ENCODE measurements at places on chromosomes 7 and 10.

DNA sequence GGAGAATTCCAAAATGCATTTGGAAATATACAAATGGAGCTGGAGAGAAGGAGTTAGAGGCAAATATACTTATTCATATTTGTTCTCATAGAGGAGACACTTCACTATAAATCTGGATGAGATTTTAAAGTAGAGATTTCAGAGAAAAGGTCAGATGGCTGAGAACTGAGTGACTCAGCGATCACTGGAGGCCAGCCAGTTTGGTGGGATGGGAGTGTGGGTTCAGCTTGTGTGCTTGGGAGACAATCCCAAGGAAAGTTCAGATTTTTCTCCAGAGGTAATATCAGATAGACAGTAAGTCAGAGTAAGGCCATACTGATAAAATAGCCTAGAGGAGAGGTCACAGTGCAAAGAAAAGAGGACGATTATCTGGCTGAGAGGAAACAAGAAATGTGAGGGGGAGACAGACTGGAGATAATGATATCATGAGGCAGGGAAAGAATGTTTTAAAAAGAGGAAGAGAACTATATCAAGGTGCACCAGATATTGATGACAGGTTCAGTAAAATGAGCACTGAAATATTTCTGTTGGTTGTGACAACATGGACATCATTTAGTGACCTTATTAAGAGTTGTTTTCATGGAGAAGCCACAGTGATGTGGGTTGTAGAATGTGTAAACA is 67.0 kb downstream of the MDFIC start:
- DNase-seq = peak; percentile 53

GRCh38 chr10:114448897-114449296 is 44.6 kb upstream of the AFAP1L2 start:
- DNase-seq = no peak

DNA sequence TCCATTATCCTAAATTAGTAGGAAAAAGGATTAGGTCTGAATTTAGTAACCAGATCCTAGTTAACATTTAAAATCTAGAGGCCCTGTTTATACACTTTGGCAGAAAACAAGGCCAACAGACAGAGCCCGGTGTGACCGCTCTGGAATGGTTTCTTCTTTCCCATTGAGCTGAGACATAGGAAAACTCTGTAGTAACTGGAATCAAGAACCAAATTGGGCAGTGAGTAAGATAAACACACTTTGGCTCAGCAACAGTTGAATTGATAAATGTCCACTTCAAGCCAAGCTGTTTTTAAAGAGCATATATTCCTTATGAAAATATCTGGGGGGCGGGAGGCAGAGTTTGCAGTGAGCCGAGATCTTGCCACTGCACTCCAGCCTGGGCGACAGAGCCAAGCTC is 343.7 kb upstream of the SEMA3A start:
- DNase-seq = no peak

GRCh38 chr10:27564398-27564797 is 60.3 kb downstream of the RAB18 start:
- DNase-seq = no peak

DNA sequence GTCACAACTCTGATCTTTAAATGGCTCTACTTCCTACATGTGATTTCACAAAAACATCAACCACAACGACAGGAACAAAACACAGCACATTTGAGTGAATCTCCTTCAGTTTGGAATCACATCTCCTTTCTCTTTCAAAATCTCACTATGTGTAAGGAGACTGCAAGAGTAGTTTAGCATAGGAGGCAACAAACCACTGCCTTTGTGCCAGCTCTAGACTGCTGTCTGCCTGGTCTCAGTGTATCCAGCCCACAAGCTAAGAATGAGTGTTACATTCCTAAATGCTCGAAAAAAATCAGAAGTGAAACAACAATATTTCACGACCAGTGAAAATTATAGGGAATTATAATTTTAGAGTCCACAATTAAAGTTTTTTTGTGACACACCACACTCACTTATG is 217.0 kb upstream of the STEAP4 start:
- DNase-seq = no peak

- peak; percentile 57 for DNase-seq
Observed at GRCh38 chr7:111516612-111517011, 45.7 kb downstream of the IMMP2L start.

DNA sequence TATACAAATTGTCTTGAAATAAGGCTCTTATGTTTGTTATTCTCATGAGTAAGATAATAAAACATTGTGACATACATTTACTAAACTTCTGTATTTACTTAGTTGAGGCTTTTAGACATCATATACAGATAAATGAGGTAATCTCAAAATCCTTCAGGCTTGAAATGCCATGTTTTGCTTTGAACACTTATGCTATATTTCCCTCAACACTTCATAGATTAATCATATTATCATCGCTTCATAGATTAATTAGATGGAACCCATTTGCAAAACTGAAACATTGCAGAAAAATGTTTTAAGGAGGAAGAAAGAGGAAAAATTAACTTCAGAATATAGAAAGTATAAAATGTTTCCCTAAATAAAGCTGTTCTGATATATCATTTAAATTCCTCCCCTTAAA is 165.0 kb upstream of the CNTNAP2 start:
- DNase-seq = no peak

DNA sequence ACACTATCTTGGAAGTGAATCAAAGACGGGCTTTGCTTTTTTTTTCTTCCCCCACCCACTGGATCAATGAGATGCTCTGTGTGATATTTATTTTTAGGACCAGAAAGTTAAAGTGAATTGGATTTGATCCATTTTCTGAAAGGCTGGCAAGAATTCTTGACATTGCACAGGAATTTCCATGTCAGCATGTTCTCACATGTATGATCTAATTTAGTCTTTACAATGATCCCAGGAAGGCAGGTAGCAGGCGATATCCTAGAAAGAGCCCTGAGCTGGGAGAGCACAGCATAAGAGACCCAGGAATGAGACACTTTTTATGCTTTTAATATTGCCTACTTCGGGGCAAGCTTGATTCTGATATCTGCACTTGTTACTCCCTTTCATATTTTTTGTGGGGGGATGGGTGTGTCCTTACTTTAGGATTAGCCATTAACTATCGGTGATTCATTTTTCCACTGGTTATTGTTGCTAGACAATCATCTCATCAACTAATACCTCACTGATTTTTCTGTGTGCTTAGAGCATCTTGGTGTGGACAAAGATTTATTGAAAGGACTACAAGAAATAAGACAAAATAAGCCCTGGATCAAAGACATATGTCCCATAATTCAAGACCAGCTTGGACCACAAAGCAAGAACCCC is 58.1 kb downstream of the NRP1 start:
- DNase-seq = peak; percentile 46

DNA sequence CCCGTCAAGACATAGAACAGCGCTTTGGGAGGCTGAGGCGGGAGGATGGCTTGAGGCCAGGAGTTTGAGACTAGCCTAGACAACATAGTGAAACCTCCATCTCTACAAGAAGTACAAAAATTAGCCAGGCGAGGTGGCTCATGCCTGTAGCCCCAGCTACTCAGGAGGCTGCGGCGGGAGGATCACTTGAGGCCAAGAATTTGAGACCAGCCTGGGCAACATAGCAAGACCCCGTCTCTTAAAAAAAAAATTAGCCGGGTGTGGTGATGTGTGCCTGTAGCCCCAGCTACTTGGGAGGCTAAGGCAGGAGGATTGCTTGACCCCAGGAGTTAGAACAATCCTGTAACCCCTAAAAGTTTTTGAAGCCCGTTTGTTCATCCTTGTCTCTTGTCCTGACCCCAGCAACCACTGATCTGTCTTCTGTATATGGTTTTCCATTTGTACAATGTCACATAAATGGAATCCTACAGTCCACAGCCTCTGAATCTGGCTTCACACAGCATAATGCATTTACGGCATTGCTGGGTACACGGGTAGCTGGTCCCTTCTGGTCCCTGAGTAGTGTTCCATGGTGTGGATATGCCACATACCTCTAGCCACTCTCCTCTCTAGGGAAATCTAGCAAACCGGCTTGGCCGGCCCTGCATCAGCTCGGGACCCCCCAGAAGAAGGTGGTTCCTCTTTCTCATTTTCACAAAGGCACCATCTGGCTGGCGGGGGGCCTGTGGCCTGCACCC is 8.4 kb downstream of the GTF2IRD1 start:
- no peak for DNase-seq

DNA sequence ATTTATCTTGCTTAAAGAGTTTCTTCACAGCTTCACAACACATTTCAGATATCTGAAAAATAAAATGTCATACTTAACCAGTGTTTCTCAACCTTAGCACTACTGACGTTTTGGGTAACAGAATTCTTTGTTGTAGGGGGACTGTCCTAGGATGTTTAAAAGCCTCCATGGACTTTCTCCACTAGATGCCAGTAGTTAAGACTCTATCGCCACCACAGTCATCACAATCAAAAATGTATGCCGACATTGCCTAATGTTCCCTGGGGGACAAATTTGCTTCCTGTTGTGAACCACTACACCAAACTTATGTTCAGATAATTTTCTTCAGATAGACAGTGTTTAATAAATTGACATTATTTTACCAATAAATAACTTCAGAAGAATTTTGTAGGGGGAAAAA is 13.4 kb downstream of the NOC3L start:
- no peak for DNase-seq

- DNase-seq = no peak
Observed at GRCh38 chr7:19001854-19002253, 115.6 kb downstream of the TWIST1 start.

- peak; percentile 74 for DNase-seq
Observed at GRCh38 chr10:69629897-69630650, at the start of gene FAM241B. Gene FAM241B, plus strand, starts transcription at chr10:69630247. Its CDS starts 1,497 bp downstream, at chr10:69631744.

- no peak for DNase-seq
Observed at GRCh38 chr10:13631594-13631993, 44.8 kb downstream of the PRPF18 start.

- no peak for DNase-seq
Observed at GRCh38 chr10:85578860-85579259, 787.7 kb downstream of the GRID1 start.

- no peak for DNase-seq
Observed at GRCh38 chr10:76727038-76727437, 910.6 kb downstream of the KCNMA1 start.

DNA sequence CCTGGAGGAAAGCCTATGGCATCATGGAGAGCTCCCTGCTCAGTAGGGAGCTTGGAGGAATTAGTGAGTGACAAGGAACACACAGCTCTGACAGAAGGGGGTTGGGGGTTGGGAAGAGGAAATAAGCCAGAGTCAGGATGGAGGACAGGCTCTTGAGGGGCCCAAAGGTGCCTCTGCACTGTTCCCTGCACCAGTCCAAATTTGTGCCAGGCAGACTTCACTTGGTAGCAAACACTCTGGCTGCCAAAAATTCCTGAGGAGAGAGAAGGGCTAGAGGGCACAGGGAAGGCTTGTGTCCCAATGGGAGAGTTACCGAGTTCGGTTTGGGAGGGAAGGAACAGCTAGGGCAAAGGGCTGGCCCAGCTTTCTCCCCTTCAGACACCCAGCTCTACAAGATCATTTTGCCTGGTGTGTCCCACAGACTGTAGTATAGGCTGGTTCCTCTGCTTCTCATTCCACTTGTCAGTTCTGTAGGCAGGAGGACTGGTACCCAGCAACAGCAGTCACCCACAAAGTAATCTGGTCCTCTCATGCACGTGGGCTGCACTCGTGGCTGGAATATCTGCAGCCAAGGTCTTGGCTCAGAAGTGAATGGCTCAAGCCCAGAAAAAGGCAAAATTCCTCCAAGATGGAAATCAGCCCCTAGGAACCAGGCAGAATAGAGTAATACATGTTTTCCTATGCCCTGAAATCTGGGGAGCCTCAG is 8.0 kb upstream of the KCNIP2 start:
- DNase-seq = no peak

GRCh38 chr10:126060261-126060931 is 164.0 kb downstream of the FANK1 start:
- DNase-seq = no peak

- no peak for DNase-seq
Observed at GRCh38 chr7:53476566-53476965, 441.1 kb downstream of the POM121L12 start.

DNA sequence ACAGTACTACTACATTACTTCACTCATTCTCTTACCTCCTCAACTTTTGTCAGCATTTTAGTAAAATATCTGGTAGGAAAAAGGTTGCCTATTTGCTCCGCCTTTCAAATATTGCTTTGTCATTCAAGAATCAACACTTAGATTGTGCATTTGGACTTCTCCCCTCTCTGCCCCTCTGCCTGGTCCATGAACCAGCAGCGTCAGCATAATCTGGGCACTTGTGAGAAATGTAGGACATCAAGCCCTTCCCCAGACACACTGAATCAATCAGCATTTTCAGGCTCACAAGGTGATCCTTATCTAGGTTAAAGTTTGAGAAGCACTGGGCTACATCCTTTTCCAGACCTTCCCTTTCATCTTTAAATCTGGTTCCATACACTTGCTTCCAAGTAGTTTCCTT is 16.3 kb downstream of the SLC13A1 start:
- no peak for DNase-seq

DNA sequence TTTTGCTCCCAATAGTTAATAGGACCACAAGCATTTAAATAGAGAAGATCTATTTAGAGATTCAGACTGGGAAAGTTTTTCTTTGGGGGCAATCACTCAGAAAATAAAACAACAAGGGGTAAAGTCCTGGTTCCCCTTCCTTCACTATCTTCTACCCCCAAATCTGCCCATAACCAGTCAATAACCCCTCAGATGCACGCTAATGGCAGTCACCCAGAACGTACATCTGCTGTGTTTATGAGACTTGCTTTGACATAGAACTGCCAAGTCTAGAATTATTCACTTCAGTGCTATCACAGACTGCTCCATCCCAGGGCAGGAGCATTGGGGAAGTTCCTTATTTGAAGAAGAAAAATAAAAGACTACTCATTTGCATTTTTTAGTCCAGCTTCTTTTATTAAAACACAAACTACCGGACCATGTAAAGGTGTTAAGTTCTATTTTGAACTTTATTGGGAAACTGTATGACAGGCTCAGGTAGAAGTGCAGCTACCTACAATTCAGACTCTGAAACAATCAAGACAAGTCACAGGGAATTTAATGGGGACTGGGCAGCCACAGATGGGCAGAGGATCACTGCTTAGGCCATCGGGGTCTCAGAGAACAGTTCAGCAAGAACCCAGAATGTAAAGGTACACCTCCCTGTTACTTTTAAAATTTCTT is 38.4 kb downstream of the ANK3 start:
- DNase-seq = no peak

DNA sequence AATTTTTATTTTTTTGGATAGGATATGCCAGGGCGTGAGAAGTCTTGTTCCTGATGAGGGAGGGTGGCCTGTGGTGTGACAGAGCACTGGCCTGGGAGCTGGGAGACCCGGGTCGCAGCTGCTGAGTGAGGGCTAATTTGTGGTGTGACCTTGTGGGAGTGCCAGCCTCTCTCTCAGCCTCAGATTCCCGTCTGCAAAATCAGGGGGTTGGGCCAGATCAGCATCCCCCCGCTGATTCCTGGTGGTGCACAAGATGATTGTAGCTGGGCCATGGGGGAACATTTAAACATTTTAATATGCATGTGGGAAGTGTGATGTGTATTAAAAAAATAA is 14.9 kb downstream of the TSPAN15 start:
- DNase-seq = no peak

GRCh38 chr10:16586358-16587138 is 64.9 kb upstream of the C1QL3 start:
- no peak for DNase-seq
